ENCODE measurements at places on chromosomes 16 and 17. TPM values are rescaled to one million over a fixed set of nuclear protein-coding genes. Genes with fewer than 3 reads are reported as not detected.

SDR42E2 gene
- not detected for total RNA-seq

- no peaks in the 10 kb centered on the region for H3K4me1 ChIP-seq
- H3K36me3 ChIP-seq: no peaks in the 10 kb centered on the region
- no peaks in the 10 kb centered on the region for H3K27me3 ChIP-seq
- H3K4me3 ChIP-seq: no peak overlapping the region
Measured at GRCh38 chr17:40841246-40841645, 18.8 kb upstream of the KRT10 start.

LGALS9B gene
- total RNA-seq: 0.85 TPM

DNA sequence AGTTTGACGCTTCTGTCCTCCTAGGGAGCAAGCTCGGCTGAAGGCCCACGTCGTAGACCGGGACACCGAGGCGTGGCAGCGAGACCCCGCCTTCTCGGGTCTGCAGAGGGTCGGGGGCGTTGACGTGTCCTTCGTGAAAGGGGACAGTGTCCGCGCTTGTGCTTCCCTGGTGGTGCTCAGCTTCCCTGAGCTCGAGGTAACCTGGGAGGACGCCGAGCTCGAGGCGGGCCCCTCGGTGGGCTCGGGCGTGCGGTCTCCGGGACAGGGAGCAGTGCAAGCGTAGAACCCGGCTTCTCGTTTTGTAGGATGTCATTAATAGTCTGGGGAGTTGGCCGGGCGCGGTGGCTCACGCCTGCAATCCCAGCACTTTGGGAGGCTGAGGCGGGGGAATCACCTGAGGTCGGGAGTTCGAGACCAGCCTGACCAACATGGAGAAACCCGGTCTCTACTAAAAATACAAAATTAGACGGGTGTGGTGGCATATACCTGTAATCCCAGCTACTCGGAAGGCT, 715 bp downstream of the ENDOV start:
- no peak for DNase-seq
- H3K4me3 ChIP-seq: peak overlapping the region; percentile 93
- H3K36me3 ChIP-seq: no peaks in the 10 kb centered on the region
- H3K27me3 ChIP-seq: no peaks in the 10 kb centered on the region
- no peaks in the 10 kb centered on the region for H3K4me1 ChIP-seq

TMEM231 gene
- total RNA-seq: 5.6 TPM

GRCh38 chr17:4728124-4728523, 3.1 kb upstream of the MED11 start:
- no peak overlapping the region for H3K4me3 ChIP-seq
- no peaks in the 10 kb centered on the region for H3K27me3 ChIP-seq
- peaks cover 10% of the 10 kb centered on the region for H3K4me1 ChIP-seq

- H3K27me3 ChIP-seq: no peaks in the 10 kb centered on the region
- H3K4me1 ChIP-seq: peaks cover 9% of the 10 kb centered on the region
- no peak overlapping the region for H3K27ac ChIP-seq
- no peak for DNase-seq
Measured at GRCh38 chr16:645852-646678, 3.1 kb upstream of the WDR90 start.

- no peaks in the 10 kb centered on the region for H3K36me3 ChIP-seq
- peaks cover 2% of the 10 kb centered on the region for H3K27me3 ChIP-seq
- no peak for DNase-seq
- no peak overlapping the region for H3K27ac ChIP-seq
- H3K4me3 ChIP-seq: no peak overlapping the region
Measured at GRCh38 chr17:77568540-77568939, 390.0 kb upstream of the TNRC6C start.

DNA sequence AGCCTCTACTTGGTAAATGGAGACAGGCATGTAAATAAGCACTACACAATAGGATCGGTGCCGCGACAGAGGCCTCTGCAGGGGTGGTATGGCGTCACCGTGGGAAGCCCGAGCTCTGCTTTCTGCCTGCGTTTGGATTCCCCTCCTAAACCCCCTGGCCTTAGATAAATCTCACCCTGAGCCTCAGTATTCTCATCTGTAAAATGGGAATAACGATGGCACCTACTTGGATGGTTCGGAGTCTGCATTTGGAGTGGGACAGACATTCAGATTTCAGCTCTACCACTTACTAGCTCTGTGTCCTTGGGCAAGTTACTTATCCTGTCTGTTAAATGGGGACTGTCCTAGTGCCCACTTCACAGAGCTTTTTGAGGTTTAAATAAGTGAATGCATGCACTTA, 42.8 kb upstream of the TNRC6A start:
- H3K4me1 ChIP-seq: no peaks in the 10 kb centered on the region
- H3K27me3 ChIP-seq: no peaks in the 10 kb centered on the region
- no peaks in the 10 kb centered on the region for H3K36me3 ChIP-seq
- no peak for DNase-seq
- no peak overlapping the region for H3K4me3 ChIP-seq

LDHD gene
- total RNA-seq: 0.10 TPM

DNA sequence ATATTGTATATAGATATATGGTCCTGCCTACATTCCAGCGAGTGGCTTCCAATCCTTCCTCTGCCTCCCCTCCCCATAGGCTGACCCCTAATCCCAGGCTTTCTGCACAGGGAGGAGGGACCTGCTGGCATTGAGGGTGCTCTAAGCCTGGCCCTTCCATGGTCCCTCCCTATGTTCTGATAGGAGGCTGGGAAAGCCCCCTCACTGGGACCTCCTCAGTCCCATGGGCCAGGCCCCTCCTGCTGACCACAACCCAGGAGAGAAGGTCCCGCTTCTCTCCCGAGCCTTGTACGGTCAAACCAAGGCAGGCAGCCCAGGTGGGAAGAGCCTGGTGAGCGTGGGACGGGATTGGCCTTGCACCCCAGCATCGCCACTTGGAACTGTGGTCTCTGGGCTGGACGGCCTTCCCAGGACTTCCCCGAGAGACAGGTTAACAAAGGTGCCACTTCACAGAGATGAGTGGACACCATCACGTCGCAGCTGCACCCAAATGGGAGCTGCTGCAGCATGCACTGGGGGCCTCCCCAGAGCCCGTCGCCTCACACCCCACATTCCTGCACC, 859 bp downstream of the ALDH3A1 start:
- no peak overlapping the region for H3K27ac ChIP-seq
- no peaks in the 10 kb centered on the region for H3K36me3 ChIP-seq
- peaks cover 14% of the 10 kb centered on the region for H3K4me1 ChIP-seq
- DNase-seq: no peak

XYLT1 gene
- 14.8 TPM for total RNA-seq

- H3K27me3 ChIP-seq: no peaks in the 10 kb centered on the region
- peaks cover 20% of the 10 kb centered on the region for H3K4me1 ChIP-seq
- no peak for DNase-seq
- H3K36me3 ChIP-seq: no peaks in the 10 kb centered on the region
- peak overlapping the region; percentile 86 for H3K4me3 ChIP-seq
Measured at GRCh38 chr16:721765-722540, 1.0 kb downstream of the ANTKMT start.

DNA sequence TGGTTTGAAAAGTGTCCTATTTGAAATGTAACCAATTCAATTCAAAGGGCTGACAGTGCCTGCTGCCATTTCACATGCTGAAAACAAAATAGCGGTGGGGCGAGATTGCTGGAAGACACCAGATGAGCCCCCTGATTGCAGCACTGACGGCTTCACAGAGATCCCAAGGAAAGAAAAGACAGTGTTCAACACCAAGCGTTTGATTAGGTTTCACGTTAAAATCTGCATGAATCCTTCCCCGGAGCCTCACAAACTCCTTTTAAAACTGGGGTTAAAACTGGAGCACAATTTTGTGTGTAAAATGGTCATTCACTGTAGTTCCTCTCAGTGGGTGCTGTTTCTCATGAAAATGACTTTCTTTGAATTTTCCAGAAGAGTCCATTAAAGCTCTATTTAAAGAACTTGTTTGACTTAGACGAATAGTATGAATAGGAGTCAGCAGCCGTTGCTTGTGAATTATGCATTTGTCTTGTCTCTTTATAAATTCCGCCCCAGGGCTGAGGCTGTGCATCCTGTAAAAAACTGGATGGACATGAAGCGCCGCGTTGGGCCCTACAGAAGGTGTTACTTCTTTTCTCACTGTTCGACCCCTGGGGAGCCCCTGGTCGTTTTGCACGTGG, 8.8 kb downstream of the MLYCD start:
- H3K27ac ChIP-seq: no peak overlapping the region
- H3K27me3 ChIP-seq: no peaks in the 10 kb centered on the region
- H3K4me1 ChIP-seq: no peaks in the 10 kb centered on the region
- no peak overlapping the region for H3K4me3 ChIP-seq
- DNase-seq: no peak
- peaks cover 18% of the 10 kb centered on the region for H3K36me3 ChIP-seq

- H3K4me1 ChIP-seq: 0 out of 2 replicates have a peak, but pooled peaks cover 5% of the 10 kb centered on the region
- H3K27me3 ChIP-seq: no peaks in the 10 kb centered on the region
- no peak overlapping the region for H3K27ac ChIP-seq
- no peaks in the 10 kb centered on the region for H3K36me3 ChIP-seq
Measured at GRCh38 chr16:19771796-19772195, 53.7 kb downstream of the IQCK start.

- no peaks in the 10 kb centered on the region for H3K36me3 ChIP-seq
- H3K4me3 ChIP-seq: peak overlapping the region; percentile 98
- no peak for DNase-seq
- H3K27me3 ChIP-seq: no peaks in the 10 kb centered on the region
- H3K27ac ChIP-seq: peak overlapping the region; percentile 86
Measured at GRCh38 chr17:56912105-56912999, 1.5 kb downstream of the TRIM25 start.

DNA sequence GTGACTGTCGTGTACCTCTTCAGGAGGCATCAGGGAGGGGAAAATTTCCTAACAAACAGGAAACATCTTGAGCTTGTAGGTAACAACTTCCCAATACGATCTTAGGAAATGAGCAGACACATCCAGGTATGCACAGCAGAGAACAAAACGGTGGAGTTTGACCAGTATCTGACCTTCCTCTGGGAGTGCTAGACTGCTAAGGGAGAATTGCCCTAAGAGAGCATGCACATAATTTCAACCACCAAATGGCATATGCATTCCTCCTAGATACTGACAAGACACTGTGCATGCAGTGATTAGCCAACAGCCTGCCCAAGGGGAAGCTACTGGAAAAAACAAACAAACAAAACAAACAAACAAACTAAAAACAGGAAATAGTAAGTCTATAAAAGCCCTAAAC, 120.6 kb upstream of the RBBP6 start:
- H3K4me3 ChIP-seq: no peak overlapping the region
- H3K27ac ChIP-seq: no peak overlapping the region
- H3K36me3 ChIP-seq: no peaks in the 10 kb centered on the region
- no peaks in the 10 kb centered on the region for H3K4me1 ChIP-seq
- DNase-seq: no peak

PITPNM3 gene
- 0.49 TPM for total RNA-seq

DNA sequence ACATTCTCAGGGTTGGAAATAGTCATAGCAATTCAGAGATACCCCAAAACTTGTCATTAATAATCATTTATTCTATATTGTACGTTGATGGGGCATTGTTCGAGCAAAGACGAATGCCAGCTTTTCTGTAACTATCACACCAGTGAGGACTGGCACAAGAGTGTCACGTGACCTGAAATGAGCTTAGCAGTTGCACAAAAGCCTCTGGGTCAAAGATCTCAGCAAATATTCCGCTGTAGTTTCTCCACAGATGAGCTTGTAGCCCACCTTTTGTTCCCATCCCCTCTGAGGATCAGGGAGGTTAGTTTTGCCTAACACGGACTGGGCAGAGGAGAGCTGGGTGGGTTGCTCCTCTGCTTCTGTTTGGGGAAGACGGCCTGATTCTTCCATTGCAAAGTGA, 18.2 kb downstream of the IRX3 start:
- H3K4me3 ChIP-seq: no peak overlapping the region
- H3K36me3 ChIP-seq: no peaks in the 10 kb centered on the region
- H3K27ac ChIP-seq: no peak overlapping the region

PRDM7 gene
- not detected for total RNA-seq

GRCh38 chr17:8489841-8490240, 54.2 kb downstream of the NDEL1 start:
- no peaks in the 10 kb centered on the region for H3K27me3 ChIP-seq
- DNase-seq: no peak
- H3K4me1 ChIP-seq: no peaks in the 10 kb centered on the region
- H3K36me3 ChIP-seq: no peaks in the 10 kb centered on the region

GRCh38 chr17:7916808-7917207, 719 bp upstream of the RNF227 start:
- no peak overlapping the region for H3K27ac ChIP-seq
- no peak for DNase-seq
- H3K4me1 ChIP-seq: peaks cover 10% of the 10 kb centered on the region
- H3K27me3 ChIP-seq: no peaks in the 10 kb centered on the region
- no peaks in the 10 kb centered on the region for H3K36me3 ChIP-seq

GRCh38 chr17:56540836-56541235, 52.7 kb upstream of the NOG start:
- DNase-seq: no peak
- H3K27ac ChIP-seq: no peak overlapping the region
- no peaks in the 10 kb centered on the region for H3K27me3 ChIP-seq
- H3K4me3 ChIP-seq: no peak overlapping the region

GRCh38 chr16:47310792-47311211, 150.1 kb downstream of the ITFG1 start:
- H3K27me3 ChIP-seq: no peaks in the 10 kb centered on the region
- peak; percentile 17 for DNase-seq
- H3K27ac ChIP-seq: peak overlapping the region; percentile 64
- no peak overlapping the region for H3K4me3 ChIP-seq
- peaks cover 11% of the 10 kb centered on the region for H3K4me1 ChIP-seq
- H3K36me3 ChIP-seq: no peaks in the 10 kb centered on the region

IRF8 gene
- 191 TPM for total RNA-seq

GDPD1 gene
- total RNA-seq: 0.64 TPM

DNA sequence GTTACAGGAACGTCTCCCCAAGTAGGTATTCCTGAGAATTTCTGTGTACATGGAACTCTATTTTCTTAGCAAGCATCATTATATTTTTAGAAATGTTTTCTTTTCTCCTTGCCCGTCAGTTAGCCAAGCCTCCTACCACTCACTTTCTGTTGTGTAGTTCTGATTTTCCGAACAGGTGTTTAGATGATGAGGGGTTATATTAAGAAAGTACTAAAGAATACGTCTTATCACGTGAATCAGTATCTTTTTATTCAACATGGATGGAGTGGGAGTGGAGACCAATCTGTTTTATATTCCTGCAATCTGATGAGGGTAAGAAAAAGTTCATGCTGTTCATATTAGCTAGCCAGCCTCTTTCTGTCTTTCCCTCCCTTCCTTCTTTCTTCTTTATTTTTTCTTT, 29.4 kb downstream of the MSI2 start:
- H3K27me3 ChIP-seq: no peaks in the 10 kb centered on the region
- no peak for DNase-seq
- peak overlapping the region; percentile 62 for H3K4me3 ChIP-seq
- H3K36me3 ChIP-seq: peaks cover 19% of the 10 kb centered on the region

TMC6 gene
- 206 TPM for total RNA-seq

- no peaks in the 10 kb centered on the region for H3K36me3 ChIP-seq
- no peak overlapping the region for H3K4me3 ChIP-seq
- H3K4me1 ChIP-seq: no peaks in the 10 kb centered on the region
- H3K27ac ChIP-seq: no peak overlapping the region
- DNase-seq: no peak
- H3K27me3 ChIP-seq: peaks cover 1% of the 10 kb centered on the region
Measured at GRCh38 chr17:76645481-76645880, 1.9 kb upstream of the ST6GALNAC1 start.

- no peaks in the 10 kb centered on the region for H3K36me3 ChIP-seq
- no peak overlapping the region for H3K4me3 ChIP-seq
- no peak for DNase-seq
Measured at GRCh38 chr16:70681382-70682238, 4.2 kb downstream of the MTSS2 start.

- H3K4me1 ChIP-seq: no peaks in the 10 kb centered on the region
- H3K4me3 ChIP-seq: no peak overlapping the region
- no peak overlapping the region for H3K27ac ChIP-seq
- H3K36me3 ChIP-seq: no peaks in the 10 kb centered on the region
- no peaks in the 10 kb centered on the region for H3K27me3 ChIP-seq
- no peak for DNase-seq
Measured at GRCh38 chr16:72380283-72380682, 208.3 kb upstream of the PMFBP1 start.

All from GM12878 (cell line).